ENCODE measurements at places on chromosomes 5 and 9. TPM values are rescaled to one million over a fixed set of nuclear protein-coding genes. Genes with fewer than 3 reads are reported as not detected.
A peak's percentile ranks its signal among the peaks of the same experiment; 100 is the strongest.

FAM221B gene
- not detected for total RNA-seq

DNA sequence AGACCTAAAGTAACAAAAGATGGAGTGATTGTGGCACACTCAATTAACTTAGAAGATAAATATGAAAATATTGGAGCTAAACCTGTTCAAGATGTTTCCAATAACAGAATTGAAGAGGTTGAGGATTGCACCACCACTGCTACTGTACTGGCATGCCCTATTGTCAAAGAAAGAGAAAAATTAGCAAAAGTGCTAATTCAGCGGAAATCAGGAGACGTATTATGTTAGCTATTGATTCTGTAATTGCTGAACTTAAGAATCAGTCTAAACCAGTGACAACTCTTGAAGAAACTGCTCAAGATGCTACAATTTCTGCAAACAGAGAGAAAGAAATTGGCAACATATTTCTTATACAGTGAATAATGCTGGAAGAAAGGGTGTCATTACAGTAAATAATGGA, 754.4 kb downstream of the CDH18 start:
- no peak for DNase-seq

GRCh38 chr5:109511980-109512734, 102.4 kb upstream of the PJA2 start:
- DNase-seq: no peak

GRCh38 chr5:87729781-87730180, 317.1 kb upstream of the CCNH start:
- no peak for DNase-seq

DNA sequence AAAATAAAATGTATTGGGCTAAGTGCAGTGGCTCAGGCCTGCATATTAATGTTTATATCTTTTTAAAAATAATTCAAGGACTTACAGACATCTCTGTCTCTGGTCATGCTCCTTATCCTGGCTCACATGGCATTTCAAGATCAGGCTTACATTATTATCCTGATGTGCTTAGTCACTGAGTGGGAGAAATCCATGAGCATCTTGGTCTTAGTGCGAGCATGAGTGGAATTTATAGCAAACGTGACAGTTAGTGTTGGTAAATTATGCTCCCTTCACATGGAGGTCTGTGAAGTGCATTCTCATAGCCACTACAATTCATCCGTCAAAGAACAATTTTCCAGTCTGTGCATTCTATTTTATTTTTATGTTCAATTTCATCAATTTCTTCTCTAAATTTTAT, 237.8 kb upstream of the EDIL3 start:
- DNase-seq: no peak

GRCh38 chr9:113621309-113621791, 157.8 kb downstream of the RGS3 start:
- DNase-seq: no peak

- DNase-seq: no peak
These were observed 798 bp downstream of the PITX1 start for GRCh38 chr5:135032999-135033861.

DNA sequence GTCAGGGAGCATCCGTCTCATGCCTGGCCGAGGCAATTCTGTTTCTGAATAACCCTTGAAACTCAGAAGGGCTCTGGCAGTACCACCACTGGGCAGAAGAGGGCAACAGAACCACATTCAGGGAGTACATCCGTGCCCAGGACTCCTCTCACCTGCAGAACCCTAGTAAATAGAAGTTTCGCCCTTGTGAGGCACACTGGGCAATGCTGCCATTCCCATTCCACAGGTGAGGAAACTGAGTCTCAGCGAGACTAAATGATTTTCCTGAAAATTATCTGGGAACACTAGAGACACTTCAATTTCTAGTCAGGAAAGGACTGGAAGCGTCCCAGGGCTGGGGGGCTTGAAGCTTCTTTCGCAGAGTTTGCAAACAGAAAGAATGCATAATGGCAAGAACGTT, 74.7 kb downstream of the FGF1 start:
- DNase-seq: no peak

DNA sequence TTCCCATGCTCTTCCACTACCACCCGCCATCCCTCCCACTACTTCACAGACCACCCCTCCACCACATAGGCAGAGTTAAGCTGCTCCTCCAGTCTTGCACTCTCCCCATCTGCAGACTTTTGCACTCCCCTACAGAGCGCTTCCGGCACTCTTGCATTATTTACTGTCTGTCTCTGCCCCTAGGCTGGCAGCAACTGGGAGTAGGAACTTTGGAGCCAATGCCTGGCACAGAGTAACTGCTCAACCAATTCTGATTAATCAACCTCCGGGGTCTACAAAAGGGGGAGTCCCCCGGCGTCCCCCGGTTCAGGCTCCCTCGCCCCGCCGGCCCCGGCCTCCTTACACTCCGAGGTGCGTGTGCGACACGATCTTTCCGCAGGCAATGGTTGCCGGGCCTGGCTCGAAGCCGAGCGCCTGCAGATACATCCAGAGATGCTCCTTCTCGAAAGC, 498 bp downstream of the HAUS6 start:
- DNase-seq: peak; percentile 65

Data from natural killer cell treated with Interleukin-12 subunit alpha and Interleukin-12 subunit beta and Interleukin-15 and Interleukin-18, amount 100 ng/mL, for 72 hours (primary cell).